ENCODE measurements at places on chromosomes 16 and 17.

DNA sequence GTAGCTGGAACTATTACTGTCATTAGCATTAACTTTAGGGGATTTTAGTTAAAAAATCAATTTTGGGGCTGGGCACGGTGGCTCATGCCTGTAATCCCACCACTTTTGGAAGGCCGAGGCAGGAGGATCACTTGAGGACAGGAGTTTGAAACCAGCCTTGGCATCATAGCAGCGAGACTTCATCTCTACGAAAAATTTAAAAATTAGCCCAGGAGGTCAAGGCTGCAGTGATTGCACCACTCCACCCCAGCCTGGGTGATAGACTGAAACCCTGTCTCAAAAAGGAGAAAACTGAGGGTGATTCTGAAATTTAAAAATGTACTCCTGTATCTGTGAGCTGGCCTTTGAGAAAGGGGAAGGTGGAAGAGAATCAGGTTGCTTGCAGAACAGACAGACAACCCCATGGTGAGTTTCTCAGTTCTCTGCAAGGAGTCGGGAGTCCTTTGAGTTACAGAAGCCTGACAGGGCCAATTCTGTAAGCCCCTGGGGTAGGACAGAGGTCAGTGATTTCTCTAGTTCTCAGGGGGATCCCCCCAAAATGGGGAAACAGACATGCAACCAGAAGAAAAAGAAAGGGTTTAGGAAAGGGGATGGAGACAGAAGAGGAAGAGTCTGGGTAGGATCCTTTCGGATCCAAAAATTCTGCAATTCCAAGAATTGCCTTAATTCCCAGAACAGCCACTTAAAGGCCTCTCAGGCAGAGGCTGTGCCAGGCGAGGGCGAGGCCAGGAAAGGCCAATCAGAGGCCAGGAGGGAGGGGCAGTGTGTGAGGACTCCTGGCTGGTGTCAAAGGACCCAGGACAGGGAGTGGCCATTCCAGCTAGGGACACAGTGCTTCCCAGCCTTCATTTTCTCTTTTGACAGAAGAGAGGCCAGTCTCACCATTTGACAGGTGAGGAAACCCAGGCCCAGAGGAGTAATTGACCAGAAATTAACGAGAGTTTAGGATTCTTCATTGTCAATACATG, 6.7 kb downstream of the NUPR1 start:
- DNase-seq: peak; percentile 76

- peak; percentile 23 for DNase-seq
Observed at GRCh38 chr17:16171613-16172012, 43.7 kb downstream of the NCOR1 start.

- no peak for DNase-seq
Observed at GRCh38 chr17:78748730-78749317, 33.2 kb downstream of the CYTH1 start.

- DNase-seq: no peak
Observed at GRCh38 chr16:89423681-89424260, 66.6 kb downstream of the ANKRD11 start.

DNA sequence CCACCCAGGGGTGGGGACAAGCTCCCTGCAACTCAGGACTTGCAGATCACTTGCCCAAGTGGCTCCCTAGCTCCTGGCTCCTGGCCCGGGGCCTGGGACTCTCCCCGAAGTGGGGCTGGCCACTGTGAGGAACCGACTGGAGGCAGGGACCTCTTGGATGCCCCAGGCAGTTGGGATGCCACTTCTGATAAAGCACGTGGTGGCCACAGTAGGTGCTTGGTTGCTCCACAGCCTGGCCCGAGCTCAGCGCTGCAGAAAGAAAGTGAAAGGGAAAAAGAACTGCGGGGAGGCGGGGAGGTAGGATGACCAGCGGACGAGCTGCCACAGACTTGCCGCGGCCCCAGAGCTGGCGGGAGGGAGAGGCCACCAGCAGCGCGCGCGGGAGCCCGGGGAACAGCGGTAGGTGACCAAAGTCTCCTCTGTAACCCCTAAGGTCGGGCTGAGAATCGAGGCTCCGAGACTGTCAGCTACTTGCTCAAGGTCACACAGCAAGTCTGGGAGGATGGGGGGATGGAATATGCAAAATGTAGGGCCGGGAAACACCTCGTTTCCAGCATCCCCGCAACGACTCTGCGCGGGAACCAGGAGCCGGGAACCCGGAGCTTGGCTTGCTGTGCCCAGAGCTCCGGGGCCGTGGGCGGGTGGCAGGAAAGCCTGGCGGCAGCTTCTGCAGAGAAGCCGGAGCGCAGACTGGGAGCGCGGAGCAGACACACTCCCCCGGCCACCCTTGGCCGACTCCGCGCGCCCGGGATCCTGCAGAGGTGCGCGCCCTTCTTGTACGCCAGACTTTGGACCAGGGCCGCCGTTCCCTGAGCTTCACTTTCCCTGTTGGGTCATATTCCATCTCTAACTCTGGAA, 1.9 kb downstream of the CIITA start:
- DNase-seq: peak; percentile 64

- no peak for DNase-seq
Observed at GRCh38 chr16:66254751-66255150, 111.7 kb upstream of the CDH5 start.

GRCh38 chr16:72705801-72706200, 342.1 kb downstream of the ZFHX3 start:
- DNase-seq: no peak

DNA sequence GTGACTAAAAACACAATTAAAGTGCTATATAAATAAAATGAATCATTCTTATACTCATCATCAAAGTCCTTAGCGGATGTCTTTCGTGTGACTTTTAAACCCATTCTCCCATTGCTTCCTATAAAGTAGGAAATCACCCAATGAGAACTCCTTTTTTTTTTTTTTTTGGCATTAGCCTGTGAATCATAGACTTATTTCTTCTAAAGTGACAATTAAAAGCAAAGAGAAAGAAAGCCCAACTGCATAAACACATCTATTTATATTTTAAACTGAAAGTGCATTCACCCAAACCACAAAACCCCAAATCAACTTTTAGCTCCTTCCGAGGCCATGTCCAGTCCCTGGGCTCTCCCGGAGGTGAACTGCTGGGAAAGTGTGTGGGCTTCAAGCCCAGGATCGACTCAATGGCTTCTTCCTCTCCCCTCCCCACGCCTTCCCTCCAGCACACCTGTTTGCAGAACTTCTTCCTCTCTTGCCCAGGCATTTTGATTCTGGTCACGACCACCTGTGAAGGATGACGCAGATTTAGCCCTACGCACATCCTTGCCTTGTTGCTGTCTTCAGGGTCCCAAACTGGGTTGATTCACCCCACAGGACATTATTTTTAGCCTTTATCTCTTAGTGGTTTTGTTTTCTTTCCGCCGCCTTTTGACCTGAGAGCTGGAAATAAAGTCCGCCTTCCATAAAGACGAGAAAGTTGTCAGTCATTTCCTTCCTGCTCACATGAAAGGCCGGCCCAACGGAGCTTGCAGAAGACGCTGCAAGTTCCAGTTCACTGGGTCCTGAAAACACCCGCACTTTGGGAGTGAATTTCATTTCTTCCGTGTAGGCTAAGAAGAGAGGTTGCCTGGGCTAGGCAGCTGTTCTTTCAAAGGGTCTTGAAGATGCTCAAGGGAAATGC, 166.8 kb downstream of the MAP2K6 start:
- no peak for DNase-seq

DNA sequence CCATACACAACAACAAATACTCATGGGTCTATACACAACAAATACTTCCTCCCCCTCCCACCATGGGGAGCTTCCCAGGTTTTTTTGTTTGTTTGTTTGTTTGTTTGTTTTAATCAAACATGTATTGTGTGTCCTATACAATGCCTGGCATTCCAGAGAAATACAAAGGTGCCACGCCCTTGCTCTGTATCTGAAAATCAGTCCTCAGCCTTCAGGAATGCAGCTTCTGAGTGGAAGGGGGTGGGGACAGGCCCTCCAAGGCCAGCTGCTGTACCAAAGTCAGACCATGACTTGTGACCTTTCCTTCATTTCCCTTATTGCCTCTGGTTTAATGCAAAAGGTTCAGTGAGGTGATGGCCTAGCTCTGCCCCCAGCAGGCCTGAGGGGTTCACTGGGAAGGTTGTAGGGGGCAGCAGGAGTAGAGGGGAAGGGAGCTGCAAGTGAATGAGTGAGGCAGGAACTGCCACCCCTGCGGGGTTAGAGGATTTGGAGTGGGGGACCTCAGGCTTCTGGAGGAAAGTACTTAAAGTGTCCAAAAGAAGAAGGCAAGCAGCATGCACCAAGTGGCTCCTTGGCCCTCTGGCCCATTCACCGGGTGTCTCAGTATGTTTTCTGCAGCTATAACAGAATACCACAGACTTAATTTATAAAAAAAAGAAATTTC, 105.2 kb downstream of the CLEC16A start:
- DNase-seq: peak; percentile 62

- DNase-seq: no peak
Observed at GRCh38 chr16:47037396-47037745, 63.9 kb upstream of the DNAJA2 start.

- DNase-seq: no peak
Observed at GRCh38 chr17:55812323-55812722, 61.5 kb downstream of the PCTP start.

DNA sequence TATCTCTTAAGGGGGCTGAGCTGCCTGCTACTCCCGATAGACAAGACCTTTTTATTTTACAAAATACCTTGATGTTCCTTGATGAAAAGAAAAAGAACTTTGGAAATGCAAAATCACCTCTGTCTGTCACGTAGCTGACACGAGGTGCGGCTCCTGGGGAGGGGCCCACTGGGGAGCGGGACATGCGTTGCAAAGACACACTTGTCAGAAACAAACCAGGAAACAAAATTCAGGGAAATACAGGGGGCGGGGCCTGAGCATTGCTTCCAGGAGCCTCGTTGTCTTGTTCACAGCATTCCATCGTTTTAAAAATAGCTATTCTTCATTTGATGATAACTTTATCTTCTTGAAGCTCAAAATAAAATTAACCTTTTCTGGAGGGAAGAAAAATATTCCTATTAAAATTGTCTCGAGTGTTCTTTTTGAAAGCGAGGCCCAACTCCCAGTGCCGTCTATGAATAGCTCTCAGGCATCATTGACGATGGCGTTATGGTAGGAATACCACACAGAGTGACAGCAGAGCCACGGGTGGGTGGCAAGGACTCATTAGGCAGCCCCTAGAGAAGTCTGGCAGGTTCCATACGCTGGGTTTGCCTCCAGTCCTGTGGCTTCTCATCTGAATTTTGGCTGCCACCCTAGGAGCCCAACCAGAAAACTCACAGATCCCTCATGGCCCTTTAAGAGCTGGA, 286.9 kb downstream of the CPPED1 start:
- DNase-seq: no peak

DNA sequence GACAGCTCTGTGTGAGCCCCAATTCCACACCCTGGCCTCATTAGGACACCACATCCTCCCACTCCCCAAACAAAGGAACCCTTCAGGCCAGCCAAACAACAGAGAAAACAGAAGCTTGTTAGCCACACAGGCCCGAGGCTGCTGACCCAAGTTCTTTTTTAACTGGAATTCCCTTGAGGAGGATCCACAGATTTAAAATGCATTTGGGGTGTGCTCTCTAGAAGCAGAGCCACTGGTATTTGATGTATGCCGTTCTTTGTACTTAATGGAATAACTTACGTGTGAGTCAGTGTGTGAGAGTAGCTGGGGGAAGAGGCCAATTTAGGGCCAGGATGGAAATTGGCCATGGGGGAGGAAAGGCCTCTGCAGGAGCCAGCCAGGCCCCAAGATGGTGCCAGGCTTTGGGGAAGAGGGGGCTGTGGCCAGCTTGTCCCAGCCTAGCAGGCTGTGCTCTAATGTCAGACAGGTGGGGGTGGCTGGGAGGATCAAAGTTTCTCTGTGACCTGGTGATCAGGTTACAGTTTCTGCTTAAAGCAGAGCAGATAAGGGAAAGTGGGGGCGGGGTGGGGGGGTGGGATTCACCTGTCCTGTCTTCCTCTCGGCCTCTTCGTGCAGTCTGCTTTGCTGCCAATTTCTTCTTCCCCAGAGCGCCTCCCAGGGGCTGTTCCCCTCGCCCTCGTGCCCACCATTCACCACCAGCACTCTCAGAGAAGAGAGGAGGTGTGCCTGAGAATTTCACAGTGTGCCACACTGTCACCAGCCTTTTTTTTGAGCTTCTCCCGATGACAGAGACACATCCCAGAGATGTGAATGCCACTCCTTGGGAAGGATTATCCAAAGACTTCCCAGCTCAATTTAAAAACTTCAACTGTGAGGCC, 50.8 kb downstream of the TOM1L2 start:
- peak; percentile 75 for DNase-seq

DNA sequence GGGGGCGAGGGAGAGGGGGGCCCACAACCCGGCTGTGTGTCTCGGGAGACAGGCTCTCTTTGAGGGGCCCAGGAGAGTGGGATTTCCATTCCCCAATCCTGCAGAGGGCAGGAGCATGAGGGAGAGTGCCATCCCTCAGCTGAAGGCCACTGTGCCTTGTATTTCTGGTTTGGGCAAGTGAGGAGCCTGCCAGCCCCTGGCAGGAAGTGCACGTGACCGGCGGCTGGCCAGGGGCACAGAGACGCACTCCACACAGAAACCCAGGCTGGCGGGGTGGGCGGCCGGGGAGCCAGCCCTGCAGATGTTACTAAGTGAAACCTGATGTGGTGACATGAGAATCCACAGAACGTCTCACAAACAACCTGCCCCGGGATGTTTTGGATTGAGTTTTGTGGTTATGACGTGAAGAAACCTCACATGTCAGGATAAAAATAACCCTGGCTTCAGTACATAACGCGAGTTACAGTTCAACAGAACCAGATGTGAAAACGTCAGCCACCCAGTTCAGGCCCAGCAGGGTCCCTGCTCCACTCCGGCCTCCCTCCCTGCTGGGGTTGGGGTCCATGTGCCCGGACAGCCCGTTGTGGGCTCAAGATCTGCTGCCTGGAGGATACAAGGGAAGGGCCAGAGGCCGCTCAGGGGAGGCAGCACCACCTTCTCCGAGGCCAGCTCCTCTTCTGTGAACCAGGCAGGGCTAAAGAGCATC, 51.7 kb upstream of the MTSS2 start:
- peak; percentile 58 for DNase-seq

- no peak for DNase-seq
Observed at GRCh38 chr16:7745276-7745675, 412.6 kb downstream of the RBFOX1 start.

GRCh38 chr16:3142327-3142726, 7.5 kb downstream of the ZNF213 start:
- DNase-seq: no peak

DNA sequence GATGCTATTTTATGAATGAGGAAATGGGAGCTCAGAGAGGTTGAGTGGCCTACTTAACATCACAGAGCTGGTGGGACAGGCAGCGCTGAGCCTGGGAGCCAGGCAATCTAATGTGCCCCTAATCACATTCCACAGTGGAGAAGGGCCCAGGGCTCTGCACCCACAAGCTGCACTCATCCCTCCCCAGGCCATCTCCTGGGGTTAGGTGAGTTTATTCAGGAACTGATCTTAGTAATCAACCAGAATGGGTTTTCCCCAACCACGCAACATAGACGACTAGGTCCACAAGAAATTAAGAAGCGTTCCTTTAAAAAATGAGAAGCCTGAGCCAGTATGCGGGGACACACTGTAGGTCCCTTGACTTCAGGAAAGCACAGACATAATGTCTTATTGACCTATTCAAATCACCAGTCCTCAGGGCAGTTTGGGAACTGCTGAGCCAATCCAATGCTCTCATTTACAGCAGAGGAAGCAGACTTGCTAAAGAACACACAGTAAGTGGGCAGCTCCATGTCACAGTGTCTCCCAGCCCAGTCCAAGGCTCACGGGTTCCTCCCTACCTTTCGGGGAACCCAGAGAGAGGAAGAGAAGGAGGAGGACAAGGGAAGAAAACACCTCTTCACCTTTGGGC, 2.3 kb downstream of the MPP3 start:
- DNase-seq: no peak
